Fibroblast of lung (primary cell): ENCODE measurements at places on chromosomes 7 and 10. TPM values are rescaled to one million over a fixed set of nuclear protein-coding genes. Genes with fewer than 3 reads are reported as not detected.

GRCh38 chr10:6128591-6129251 is 39.9 kb downstream of the RBM17 start:
- H3K4me3 ChIP-seq = no peak overlapping the region
- no peaks in the 10 kb centered on the region for H3K36me3 ChIP-seq
- H3K27ac ChIP-seq = no peak overlapping the region
- peaks cover 13% of the 10 kb centered on the region for H3K4me1 ChIP-seq

DNA sequence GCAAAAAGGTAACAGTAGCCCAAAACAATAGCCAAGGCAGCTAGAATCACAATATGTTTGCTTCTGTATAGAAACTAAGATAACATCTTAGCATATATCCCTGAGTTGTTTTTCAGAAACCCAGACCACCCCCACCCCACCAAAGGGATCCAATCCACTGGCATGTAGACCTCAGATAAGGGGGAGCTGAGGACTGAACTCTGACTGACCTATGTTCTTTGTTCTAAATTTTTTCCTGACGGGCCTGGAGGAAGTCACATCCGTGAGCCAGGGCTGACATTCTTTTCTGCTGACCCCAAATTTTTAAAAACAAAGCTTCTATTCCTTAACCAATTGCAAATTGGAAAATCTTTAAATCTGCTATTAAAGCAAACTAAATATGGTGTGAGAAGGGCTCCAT is 493.9 kb upstream of the IGFBP3 start:
- no peaks in the 10 kb centered on the region for H3K4me1 ChIP-seq
- no peaks in the 10 kb centered on the region for H3K27me3 ChIP-seq
- H3K27ac ChIP-seq = no peak overlapping the region

- peak overlapping the region; percentile 75 for H3K27ac ChIP-seq
- H3K4me3 ChIP-seq = no peak overlapping the region
- peaks cover 2% of the 10 kb centered on the region for H3K36me3 ChIP-seq
- DNase-seq = peak; percentile 75
These were observed 106.8 kb downstream of the UBE2H start for GRCh38 chr7:129845972-129846327.

The MYH16 gene
- not detected in 2 replicates for total RNA-seq

- no peak overlapping the region for H3K27ac ChIP-seq
- H3K27me3 ChIP-seq = no peaks in the 10 kb centered on the region
- DNase-seq = peak; percentile 92
- H3K36me3 ChIP-seq = no peaks in the 10 kb centered on the region
- H3K4me1 ChIP-seq = no peaks in the 10 kb centered on the region
These were observed 135.5 kb upstream of the FRMD4A start for GRCh38 chr10:14466257-14466656.

The TM9SF3 gene
- 92.7 and 103 TPM in 2 replicates for total RNA-seq

GRCh38 chr7:90817151-90817550 is 221.0 kb downstream of the CDK14 start:
- no peak overlapping the region for H3K4me3 ChIP-seq
- no peaks in the 10 kb centered on the region for H3K27me3 ChIP-seq
- no peak for DNase-seq
- no peaks in the 10 kb centered on the region for H3K36me3 ChIP-seq

GRCh38 chr10:6170638-6171037 is 32.1 kb upstream of the PFKFB3 start:
- no peak overlapping the region for H3K27ac ChIP-seq
- no peak overlapping the region for H3K4me3 ChIP-seq
- H3K36me3 ChIP-seq = peaks cover 2% of the 10 kb centered on the region

DNA sequence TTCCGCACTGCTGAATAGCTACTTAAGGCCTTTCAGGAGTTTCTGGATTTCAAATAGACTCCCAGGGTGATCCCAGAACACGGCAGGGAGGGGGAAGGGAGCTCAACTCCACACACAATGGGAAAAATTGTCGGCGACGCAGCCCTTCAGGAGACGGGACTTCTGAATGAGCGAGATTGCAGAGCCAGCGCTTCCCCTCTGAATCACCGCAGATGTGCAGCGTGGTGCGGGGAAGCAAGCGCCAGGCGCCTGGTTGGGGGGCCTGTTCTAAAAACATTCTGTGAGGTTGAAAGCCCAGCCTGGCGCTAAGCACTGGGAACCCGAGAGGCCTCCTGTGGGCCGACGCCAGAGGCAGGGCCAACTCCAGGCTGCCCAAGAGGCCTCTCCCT is 163.3 kb downstream of the MAD1L1 start:
- no peak overlapping the region for H3K27ac ChIP-seq
- H3K36me3 ChIP-seq = no peaks in the 10 kb centered on the region
- no peaks in the 10 kb centered on the region for H3K4me1 ChIP-seq
- no peak overlapping the region for H3K4me3 ChIP-seq

DNA sequence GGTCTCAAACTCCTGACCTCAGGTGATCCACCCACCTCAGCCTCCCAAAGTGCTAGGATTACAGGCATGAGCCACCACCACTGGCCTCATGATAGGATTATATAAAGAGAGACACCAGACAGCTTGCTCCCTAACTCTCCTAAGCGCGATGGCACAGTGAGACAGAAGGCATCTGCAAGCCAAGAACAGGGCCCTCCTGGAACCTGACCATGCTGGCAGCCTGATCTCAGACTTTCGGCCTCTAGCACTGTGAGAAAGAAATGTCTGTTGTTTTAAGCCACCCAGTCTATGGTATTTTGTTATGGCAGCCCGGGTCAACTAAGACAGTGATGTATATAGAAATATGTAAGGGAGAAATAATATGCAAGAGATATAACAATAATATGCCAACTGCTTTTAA is 51.2 kb downstream of the SRPK2 start:
- DNase-seq = no peak
- no peaks in the 10 kb centered on the region for H3K27me3 ChIP-seq
- H3K4me3 ChIP-seq = no peak overlapping the region
- H3K27ac ChIP-seq = no peak overlapping the region
- H3K36me3 ChIP-seq = no peaks in the 10 kb centered on the region

- H3K4me1 ChIP-seq = no peaks in the 10 kb centered on the region
- peak; percentile 19 for DNase-seq
- H3K4me3 ChIP-seq = no peak overlapping the region
These were observed 55.8 kb upstream of the LANCL2 start for GRCh38 chr7:55309040-55309991.

The PDE1C gene
- total RNA-seq = 23.4 and 27.6 TPM in 2 replicates

- no peak overlapping the region for H3K27ac ChIP-seq
- no peak overlapping the region for H3K4me3 ChIP-seq
- H3K27me3 ChIP-seq = no peaks in the 10 kb centered on the region
- H3K4me1 ChIP-seq = peaks cover 3% of the 10 kb centered on the region
These were observed 271.2 kb downstream of the MAGI2 start for GRCh38 chr7:79182283-79182682.

The SLC18A3 gene
- not detected in 2 replicates for total RNA-seq

- H3K27ac ChIP-seq = no peak overlapping the region
- H3K4me3 ChIP-seq = no peak overlapping the region
- H3K4me1 ChIP-seq = no peaks in the 10 kb centered on the region
- no peak for DNase-seq
- H3K27me3 ChIP-seq = no peaks in the 10 kb centered on the region
These were observed 43.2 kb upstream of the CPXM2 start for GRCh38 chr10:123934846-123935245.

DNA sequence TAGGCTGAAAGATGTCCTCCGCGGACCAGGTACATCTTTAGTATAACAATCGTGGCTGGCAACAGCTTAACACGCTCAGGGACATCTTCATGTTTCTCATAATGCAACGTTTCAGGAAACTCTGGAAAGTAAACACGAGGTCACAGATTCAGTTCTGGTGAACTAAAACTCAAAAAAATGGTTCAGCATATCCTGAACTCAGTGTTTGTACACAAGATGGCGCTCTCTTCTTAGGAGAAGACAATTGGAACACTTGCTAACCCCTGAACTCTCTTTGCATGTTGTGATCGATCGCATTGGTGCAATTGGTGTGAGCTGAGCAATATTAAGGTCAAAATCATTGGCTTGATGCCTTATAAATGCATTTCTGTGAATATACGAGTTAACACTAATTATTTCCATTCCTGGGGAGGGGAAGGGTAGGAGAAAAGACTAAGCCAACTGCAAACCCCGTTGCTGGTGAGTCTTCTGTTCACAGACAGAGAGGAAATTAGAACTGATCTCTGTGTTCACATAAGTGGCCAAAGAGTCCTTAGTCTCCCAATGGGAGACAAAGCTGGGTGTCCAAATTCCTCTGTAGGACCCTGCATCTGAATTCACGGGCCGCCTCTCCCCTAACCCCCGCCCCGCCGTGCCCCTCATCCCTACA is 52.6 kb upstream of the FAM180A start:
- peaks cover 2% of the 10 kb centered on the region for H3K4me1 ChIP-seq
- no peaks in the 10 kb centered on the region for H3K36me3 ChIP-seq
- DNase-seq = peak; percentile 57
- H3K4me3 ChIP-seq = no peak overlapping the region
- no peaks in the 10 kb centered on the region for H3K27me3 ChIP-seq

- H3K27me3 ChIP-seq = peaks cover 2% of the 10 kb centered on the region
- no peaks in the 10 kb centered on the region for H3K36me3 ChIP-seq
- peak overlapping the region; percentile 82 for H3K27ac ChIP-seq
These were observed 835 bp downstream of the COMMD3 start for GRCh38 chr10:22317076-22317370.

The GRID1 gene
- 0.33 and 0.51 TPM in 2 replicates for total RNA-seq
